ENCODE measurements at places on chromosomes 4 and X. TPM values are rescaled to one million over a fixed set of nuclear protein-coding genes. Genes with fewer than 3 reads are reported as not detected.

WDFY3 gene
- total RNA-seq = 50.9 TPM

DGKK gene
- total RNA-seq = not detected

DNA sequence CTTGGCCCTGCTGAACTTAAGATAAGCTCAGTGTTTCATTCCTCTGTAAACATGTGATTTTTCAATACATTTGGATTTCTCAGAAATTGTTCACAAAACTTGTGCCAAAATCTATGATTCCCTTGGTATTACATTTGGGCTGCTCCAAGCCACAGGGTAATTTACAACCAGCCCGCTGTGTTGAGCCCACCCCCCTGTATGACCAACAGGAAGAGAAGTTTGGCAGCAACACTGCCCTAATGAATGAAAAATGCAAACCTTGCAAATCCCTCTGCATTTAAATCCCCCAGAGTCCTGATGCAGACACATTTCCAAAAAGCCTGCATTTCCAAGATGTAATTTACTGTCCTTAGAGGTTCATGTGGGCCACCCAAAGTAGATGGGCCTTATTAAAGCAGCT is 34.1 kb upstream of the GAB1 start:
- H3K27ac ChIP-seq = no peak overlapping the region
- H3K27me3 ChIP-seq = no peaks in the 10 kb centered on the region
- no peaks in the 10 kb centered on the region for H3K36me3 ChIP-seq
- no peak overlapping the region for H3K4me3 ChIP-seq
- H3K4me1 ChIP-seq = no peaks in the 10 kb centered on the region
- DNase-seq = no peak

KLB gene
- not detected for total RNA-seq
